Stimulated activated CD4-positive, alpha-beta T cell treated with anti-CD3 and anti-CD28 coated beads, Interleukin-2, amount 100 ng/mL, for 4 hours (primary cell): ENCODE measurements at places on chromosomes 1 and 21.

DNA sequence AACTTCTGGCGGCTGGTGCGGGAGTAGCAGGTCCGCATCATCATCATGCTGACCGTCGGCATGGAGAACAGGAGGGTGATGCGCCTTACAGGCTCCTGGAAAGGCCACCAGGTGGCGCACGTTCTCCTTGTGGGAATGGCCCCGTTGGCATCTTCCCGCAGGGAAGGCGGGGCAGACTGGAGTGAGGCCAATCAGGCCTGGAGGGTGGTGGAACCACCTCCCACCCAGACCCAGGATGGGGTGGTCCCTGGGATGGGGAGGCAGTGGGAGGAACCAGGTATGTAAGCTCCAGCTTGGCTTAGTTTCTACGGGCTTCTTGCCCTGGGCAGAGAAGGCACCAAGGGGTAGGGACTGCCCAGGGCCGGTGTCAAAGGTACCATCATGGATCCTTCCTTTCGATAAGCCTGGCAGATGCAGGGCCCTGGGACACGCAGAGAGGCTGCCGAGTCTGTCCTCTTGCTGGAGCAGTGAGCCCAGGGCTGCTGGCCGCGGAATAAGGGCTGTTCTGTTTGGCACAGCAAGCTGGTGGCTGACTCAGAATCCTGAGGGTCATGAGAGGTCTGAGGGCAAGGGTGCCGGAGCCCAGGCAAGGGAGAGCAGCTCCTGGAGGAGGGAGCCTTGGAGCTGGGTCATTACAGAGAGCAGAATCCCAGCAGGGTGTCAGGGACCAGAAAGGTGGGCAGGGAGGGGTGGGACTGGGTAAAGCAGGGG, 8.7 kb upstream of the LGR6 start:
- DNase-seq: peak; percentile 45

DNA sequence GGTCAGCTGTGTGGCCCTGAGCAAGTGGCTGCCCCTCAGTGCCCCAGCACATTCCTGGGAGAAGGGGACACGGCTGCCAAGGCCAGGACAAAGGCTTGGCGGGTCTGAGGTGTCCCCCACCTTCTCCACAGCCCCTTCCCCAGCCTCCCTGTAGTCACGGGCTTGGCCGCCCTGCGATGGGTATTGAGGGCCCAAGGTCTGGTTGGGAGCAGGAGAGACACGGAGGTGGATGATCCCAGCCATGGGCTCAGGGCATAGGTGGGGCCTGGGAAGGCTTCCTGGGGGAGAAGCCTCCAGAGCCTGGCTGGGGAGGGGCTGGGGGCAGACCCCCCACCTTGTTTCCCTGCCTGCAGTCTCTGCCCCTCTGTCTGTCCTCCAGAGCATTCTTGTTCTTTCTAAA, 27.0 kb downstream of the TTC39A start:
- no peak for DNase-seq

GRCh38 chr1:238861342-238862066, 524.9 kb upstream of the CHRM3 start:
- no peak for DNase-seq

DNA sequence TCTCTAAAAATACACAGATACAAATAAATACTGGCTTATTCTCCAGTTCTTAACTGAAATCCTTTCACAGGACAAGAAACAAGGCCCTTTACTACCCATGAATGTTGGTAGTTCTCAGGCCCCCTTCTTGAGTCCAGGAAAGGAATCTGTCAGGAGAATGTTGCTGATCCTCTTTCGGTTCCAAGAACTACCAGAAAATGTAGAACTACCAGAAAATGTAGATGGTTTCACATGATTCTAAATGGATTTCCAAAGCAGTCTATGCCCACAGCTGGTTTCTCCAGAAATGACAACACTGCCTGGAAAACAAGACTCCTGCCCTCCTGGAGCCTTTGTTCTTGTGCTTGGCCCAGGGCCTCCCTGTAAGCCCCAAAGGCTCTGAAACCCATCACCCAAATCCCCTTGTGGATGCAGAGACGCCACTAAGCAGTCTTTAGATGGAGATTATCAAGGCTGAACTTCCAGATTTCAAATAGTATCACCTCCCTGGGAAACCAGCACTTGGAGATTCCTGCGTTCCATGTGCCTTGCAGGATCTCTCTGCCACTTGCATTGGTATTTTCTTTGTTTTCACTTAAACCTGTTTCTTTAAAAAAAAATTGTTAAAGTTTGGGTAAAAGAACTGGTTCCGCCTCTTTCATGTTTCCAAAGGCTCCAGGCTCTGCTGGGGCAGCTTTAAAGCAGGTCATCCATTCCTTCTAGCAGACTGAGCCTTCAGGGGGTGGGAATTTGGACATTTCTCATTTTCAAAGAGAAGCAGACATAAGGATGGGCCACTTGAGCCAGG, 53.4 kb downstream of the MAN1C1 start:
- no peak for DNase-seq

- DNase-seq: no peak
Observed at GRCh38 chr1:206464456-206464964, 5.8 kb upstream of the IKBKE start.

- DNase-seq: no peak
Observed at GRCh38 chr1:81525085-81525484, 275.6 kb upstream of the ADGRL2 start.

- no peak for DNase-seq
Observed at GRCh38 chr1:96772349-96772748, 50.8 kb downstream of the PTBP2 start.

DNA sequence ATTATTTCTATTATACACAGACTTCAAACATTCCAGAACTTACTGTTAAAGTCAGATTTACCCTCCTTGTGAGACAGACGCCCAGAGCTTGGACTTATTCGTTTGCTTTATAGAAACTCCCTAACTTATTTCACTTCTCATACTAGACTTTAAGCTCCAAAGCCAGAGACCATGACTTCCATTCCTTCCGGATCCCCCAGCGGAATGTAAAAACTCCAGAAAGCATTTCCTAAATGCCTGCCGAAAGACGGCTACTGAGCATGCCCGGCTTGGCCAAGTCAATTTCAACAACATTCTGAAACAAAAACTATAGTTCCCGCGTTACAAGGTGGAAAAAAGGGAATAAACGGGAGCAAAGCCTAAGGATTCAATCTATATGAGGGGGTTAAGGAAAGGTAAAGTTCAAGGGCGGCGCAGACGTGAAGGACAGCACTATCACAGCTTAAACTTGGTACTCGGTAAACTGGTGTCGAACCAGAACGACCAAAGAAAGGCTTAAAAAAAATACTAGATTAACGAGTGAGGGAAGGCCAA, 1.1 kb downstream of the USP48 start:
- no peak for DNase-seq

DNA sequence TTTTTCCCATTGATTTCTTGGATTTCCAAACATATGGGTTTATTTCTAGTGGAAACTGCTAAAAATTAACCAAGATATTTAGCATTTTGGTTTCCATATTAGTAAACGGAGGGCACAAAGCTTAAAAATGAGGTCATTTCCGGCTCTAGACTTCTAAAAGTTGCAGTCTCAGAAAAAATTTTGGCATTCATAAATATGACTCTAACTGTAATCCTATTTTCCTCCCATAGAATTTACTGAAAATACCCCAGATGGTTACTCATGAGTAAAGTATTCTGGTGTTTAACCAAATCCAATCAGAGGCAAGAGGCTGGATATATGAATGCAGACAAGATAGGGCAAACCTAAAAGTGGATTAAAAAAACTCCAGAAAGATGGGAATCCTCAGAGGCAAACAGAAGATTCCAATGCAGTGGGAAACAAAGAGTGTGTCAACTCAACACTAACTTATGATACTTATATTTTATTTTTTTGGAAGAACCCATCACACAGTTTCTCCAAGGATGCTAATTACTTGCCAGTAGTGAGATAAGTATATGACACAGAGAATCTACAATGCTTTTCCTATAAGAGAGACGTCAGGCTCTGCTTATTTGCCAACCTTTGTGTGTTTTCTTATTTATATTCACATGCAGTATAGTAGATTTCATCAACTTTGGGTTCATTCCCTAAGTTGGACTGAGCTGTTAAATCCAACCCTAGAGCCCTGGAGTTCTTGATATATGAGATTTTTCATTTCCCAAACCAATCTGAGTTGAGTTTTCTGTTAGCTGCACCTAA, 90.1 kb upstream of the BCL10 start:
- no peak for DNase-seq

DNA sequence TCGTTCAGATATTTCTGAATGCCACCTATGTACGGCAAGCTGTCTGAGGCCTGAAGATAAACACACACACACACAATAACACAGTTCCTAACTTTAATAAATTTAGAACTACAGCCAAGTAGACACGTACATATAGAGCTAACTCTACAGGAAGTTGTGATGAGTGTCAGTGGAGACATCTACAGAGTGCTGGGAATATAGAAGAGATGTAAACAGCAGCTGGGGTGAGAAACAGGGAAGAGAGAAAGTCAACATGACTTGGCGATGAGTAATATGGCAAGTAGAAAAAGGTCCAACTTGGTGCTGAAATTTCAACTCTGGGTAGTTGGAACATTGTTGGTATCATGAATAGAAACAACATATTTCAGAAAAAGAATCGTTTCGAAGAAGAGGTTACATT, 206.5 kb downstream of the ZP4 start:
- DNase-seq: no peak

- DNase-seq: no peak
Observed at GRCh38 chr1:84271441-84272151, 29.9 kb upstream of the SAMD13 start.

DNA sequence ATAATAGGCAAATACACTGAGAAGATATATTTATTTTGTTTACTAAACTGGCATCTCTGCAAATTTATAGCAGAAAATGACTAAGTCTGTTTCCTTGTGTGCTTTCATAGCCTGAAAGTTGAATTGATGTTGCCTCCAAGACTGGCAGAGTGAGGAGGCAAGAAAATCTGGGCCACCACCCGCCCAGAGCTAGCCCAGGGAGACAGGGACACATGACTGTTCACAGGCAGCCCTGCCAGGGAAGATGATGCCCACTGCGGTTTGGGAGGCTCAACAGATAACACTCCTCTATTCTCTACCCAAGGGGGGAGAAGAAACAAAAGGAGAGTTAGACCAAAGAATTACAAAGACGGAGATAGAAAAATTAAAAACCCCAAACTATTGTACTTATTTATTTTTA, 37.1 kb downstream of the OPTC start:
- DNase-seq: no peak

DNA sequence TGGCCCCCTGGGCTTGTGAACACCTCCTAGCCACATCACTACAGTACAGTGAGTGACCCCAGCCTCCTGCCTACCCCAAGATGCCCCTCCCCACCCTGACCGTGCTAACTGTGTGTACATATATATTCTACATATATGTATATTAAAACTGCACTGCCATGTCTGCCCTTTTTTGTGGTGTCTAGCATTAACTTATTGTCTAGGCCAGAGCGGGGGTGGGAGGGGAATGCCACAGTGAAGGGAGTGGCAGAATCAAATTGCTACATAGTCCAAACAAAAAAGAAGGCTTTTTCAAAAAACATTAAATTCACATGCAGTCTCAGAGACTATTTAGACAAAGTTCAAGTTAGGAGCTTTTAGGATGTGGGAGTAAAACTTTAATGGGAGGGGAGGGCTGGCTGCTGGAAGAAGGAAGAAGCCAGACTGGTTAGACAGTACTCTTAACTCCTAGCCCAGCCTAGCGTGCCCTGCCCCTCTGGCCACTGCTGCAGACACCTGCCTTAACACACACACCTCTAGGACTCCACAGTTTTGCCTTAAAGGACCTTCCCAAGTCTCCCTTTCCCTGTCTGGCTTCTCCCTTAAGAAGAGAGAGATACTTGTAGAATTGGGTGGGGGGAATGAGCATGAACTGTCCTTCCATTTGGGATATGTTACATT, 9.4 kb downstream of the PEA15 start:
- no peak for DNase-seq

- no peak for DNase-seq
Observed at GRCh38 chr1:11391886-11392285, 87.1 kb upstream of the DISP3 start.

DNA sequence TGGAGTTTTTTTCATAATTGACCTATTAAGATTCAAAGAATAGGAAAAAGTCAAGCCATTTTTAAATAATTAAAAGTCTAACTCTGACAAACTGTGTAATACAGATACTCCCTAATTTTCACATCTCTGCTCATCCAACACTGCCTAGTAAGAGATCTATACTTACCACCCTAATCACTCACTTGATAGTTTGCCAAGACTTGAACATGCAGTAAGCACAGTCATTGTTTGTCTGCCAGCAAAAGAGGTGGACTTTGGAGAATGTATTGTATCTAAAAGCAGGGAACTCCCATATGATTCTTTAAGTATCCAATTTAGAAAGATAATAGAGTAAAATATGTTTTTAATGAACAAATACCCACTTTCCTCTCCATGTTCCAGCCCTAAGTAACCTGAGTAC, 15.5 kb downstream of the TMEM59 start:
- DNase-seq: no peak

DNA sequence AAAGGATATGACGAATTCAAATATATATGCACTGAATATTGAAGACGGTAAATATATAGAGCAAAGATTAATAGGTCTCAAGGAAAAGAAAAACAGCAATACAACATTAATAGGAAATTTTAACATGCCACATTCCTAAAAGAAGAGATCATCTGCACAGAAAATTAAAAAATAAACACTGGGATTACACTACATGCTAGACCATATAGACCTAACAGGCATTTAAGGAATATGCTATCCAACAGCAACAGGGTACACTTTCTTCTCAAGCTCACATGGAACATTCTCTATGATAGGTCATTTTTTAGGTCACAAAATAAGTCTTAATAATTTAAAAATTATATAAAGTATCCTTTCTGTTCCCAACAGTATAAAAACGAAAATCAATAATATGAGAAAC, 1038.3 kb downstream of the KCNT2 start:
- no peak for DNase-seq

DNA sequence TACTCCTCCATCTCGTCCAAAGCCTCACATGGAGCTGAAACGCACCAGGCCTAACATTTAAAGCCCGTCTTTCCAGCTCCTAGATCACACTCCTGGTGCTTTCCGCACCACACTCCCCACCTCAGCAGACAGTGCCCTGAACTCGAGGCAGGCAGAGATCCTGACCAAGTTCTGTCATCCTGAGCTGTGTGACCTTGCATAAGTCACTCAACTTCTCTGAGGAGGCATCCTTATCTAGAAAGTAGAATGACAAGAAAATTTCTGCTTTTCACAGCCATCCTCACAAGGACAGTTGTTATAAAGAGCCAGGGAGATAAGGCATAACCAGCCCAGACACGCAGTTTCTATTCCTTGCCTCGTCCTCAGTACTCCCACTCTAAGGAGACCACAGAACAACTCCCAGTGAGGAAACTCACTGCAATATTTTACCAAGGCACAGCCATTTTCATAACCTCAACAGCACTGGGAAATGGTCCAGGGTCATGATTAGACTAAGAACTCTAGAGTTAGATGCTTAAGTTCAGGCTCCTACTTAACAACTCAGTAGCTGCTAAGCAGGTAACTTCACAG, 3.1 kb downstream of the LRP8 start:
- DNase-seq: no peak

GRCh38 chr1:12648741-12649140, 4.9 kb downstream of the AADACL4 start:
- no peak for DNase-seq

GRCh38 chr1:20666804-20667203, 5.6 kb upstream of the DDOST start:
- no peak for DNase-seq

GRCh38 chr1:192445839-192446489, 129.2 kb downstream of the RGS21 start:
- DNase-seq: peak; percentile 32

- DNase-seq: no peak
Observed at GRCh38 chr1:212161231-212161781, 123.9 kb upstream of the PPP2R5A start.
